ENCODE measurements at places on chromosomes 4 and X.
A peak's percentile ranks its signal among the peaks of the same experiment; 100 is the strongest.

GRCh38 chr4:168771251-168771650 is 238.8 kb downstream of the CBR4 start:
- no peak for DNase-seq

DNA sequence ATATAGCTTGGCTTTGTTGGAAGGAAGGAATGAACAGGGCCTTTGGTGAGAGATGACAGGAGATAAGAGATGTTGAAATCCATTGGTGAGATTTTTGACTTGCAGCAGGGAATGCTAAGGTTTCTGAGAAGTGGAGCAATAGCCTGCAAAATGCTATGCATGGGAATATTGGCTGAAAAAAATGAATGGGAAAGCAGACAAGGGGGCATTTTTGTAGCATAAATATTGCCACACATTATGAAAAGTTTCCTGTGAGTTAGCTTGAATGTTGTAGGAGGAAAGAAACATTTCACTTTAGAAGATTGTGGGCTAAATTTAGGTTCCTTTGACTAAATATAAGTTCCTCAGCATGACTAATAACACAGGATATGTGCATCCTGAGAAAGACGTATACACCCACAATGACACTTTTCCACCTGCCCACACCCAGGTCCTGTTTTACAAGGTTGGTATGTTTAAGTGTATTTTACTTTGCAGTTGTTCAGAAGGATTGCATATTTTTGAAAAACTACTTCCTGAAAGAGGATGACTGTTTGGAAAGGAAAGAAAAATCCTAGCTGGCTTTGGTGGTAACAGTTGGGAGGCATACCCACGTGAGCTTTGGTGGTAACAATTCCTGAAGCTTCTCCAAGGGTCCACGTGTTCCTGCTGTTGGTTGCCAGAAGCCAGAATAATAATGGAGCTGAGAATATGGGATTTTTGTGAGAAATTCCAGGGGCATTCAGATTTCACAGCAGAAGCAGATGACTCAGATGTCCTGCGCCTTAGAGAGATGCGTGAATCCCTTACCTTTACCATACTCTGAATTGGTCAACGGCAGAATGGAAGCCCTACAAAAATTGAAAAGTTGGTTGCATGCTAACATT is 28.5 kb downstream of the PHEX start:
- DNase-seq: no peak

DNA sequence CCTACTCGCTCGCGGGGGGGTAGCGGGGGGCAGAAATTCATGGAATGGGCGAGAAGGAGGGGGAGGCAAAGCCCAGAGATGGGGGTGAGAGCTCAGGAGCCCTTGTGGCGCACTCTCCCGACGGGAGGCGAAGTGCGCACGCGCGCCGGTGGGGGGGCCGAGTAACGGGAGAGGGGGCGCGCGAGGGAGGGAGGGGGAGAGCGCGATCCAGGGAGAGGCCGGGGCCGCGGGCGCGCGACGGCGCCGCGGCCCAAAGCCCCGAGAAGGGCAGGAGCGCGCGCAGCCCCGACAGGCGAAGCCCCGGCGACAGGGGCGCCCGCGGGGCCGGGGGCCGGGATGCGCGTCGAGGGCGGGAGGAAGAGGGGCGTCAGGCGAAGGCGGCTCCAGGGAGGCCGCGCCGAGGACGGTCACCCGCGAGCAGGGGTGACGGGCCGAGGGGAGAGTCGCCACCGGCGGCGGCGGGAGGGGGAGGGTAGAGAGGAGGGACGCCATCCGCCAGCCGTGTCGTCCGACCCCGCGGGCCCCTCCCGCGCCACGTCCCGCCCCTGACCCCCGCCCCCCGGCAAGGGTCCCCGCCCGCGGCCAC is 421 bp downstream of the MECP2 start:
- DNase-seq: peak; percentile 74

GRCh38 chrX:103310555-103311398 is at the start of gene BEX2:
Gene BEX2, minus strand, starts transcription at chrX:103310990. Its CDS starts 1,014 bp downstream, at chrX:103309976.
- DNase-seq: peak; percentile 85

DNA sequence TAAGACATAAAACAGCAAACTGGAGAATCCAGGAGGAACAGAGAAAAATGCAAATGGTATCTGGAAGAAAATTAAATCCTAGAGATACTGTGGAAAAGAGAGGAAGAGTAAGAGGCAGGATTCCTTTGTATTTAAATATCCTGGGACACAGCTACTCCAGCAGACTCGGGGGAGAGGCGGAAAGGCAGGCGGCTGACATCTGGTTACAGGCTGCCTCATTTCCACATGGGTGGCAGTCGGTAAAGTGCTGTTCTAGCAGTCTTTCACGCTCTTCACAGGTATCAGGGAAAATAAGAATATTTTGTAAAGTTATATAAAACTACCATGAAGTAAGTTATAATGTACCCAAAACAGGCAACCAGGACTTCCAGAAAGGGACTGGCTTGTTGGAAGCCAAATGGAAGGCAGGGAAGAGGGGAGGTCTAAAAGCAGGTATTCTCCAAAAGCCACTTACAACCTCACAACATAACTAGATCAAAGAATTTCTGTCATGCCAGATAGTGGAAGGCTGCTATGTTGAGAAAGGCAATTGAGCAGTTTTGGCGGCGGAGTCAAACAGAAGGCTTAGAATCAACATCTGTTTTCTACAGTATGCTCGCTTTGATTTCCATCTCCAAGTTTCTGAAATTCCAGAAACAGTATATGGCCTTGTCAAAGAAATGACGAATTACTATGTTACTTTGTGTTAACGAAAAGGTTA is 1.3 kb upstream of the TIGD2 start:
- no peak for DNase-seq

DNA sequence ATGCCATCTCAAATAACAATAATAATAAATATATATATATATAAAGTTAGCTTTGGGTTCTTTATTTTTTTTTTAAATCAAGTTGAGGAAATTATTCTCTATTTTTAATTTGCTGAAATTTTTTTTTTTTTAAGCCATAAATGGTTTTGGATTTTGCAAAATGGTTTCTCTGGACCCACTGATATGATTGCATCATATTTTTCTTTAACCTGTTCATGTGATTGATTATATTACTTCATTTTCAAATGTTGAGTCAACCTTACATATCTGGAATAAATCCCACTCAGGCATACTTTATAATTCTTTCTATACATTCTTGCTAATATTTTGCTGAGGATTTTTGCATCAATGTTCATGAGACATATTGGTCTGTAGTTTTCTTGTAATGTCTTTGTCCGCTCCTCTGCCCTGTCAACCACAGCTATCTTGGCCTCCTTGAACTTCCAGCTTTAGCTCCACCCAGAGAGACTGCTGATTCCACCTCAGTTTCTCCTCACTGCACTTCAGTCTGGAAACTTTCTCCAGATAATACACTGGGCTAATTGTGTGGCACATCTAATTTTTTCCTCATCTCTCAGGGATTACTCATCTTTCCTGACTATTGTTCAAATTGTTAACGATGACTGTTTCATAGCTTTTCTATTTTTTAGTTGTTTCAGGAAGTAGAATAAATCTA is 160.9 kb upstream of the GIMD1 start:
- DNase-seq: no peak

DNA sequence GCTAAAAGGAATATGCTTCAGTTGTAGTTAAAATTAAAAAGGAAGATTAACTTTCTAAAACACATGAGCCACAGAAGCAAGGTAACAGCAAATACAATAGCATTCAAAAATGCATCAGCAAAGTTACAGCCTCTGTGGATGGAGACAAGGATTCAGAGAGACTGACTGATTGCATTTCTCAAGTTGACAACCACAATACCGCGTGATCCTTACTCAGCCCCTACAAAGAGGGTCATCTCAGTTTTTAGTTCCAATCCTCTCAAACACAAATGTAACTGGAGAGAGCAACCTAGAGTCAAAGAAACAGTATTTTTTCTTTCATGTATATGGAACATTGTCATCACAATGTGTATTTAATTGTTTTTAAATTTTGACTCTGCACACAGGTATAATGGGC is 14.2 kb upstream of the C1QTNF7 start:
- DNase-seq: no peak

GRCh38 chr4:154585369-154586018 is 5.0 kb downstream of the FGA start:
- DNase-seq: no peak

GRCh38 chrX:96372313-96373046 is 312.2 kb upstream of the DIAPH2 start:
- DNase-seq: no peak

- peak; percentile 84 for DNase-seq
Observed at GRCh38 chrX:13688958-13689740, at the start of gene RAB9A. Gene RAB9A, plus strand, starts transcription at chrX:13689128. Its CDS starts 19,619 bp downstream, at chrX:13708747.

DNA sequence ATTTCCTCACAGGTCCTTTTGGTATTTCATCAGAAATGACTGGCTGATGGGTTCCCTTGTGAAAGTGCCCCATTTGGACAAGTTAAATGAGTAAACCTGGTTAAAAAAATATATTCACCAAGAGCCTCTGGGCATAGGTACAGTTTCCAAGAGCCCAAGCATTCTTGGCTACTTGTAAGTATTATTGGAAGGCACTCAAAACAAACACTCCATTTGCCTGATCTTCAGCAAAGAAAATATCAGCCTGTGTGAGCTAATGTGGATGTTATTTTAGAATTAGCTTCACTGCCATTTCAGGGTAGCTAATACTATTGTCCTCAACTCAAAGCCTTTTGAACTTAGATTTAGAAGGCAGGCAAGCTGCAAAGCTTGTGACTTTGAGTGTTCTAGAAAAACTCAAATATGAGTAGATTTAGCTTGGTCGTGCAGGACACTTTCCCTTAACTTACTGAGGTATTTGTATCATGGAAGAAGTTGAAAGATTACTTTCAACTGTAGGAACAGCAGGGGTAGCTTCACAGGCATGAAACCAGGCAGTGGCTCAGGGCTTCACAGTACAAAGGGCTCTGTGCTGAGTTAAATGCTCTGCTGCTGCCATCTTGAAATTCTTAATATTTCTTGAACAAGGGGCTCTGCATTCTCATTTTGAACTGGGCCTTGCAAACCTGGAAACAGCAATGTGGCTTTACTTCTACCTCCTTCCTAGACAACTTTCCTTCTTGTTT is 177.2 kb downstream of the AMELX start:
- DNase-seq: no peak

DNA sequence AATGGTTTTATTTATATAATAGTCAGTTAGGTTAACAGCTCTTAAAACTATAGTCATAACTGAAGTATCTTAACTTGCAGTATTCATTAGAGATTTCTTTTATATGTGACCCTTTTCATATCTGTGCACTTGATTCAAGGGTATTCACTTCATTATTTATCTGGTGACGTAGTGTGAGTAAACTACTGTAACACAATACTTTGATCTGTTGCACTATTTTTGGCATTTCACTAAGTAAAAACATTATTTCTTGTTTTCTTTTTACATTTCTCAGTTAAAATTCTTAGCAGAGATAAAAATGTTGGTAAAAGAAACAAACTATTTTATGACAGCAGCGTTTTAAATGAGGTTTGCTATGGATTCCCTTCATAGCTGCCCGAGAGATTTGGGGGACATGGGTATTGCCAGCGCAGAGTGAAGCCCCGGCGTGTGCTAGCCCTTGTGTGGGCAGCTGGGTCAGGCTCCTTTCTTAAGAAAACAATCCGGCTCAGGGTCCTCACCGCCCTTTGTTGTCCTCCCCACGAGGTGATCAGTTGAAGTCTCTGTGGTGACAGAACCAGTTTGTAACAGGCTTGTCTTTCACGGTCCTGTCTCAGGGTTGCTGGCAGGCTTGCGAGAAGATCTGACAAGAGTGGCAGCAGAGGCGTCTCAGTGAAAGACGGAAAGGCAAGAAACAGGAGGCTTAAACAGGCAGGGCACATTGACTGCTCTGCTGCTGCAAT is 293.4 kb downstream of the BMPR1B start:
- no peak for DNase-seq

GRCh38 chr4:186734251-186734650 is 10.6 kb upstream of the FAT1 start:
- no peak for DNase-seq

GRCh38 chrX:40996886-40997530 is 88.2 kb upstream of the USP9X start:
- DNase-seq: no peak

GRCh38 chr4:38531141-38531727 is 132.8 kb upstream of the KLF3 start:
- no peak for DNase-seq

GRCh38 chrX:72624194-72624593 is 51.6 kb upstream of the HDAC8 start:
- no peak for DNase-seq

DNA sequence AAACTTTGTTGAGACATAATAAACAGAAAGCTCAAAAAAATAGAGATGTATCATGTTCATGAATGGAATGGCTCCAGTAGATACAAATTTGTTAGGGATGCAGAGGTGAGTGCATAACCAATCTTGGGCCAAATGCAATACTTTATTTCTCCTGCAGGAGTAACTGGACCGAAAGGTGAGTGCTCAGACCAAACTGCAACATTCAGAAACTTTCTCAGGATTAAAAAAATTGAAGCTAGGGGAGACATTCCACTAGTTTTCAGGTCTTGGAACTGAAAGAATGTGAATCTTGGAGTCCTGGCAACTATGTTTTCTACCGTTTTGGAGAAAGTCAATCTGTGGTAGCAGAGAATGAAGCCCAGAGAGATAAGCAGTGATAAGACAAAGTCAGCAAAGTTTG is 21.2 kb upstream of the LCORL start:
- no peak for DNase-seq

GRCh38 chrX:46796574-46797191 is 37.8 kb upstream of the SLC9A7 start:
- DNase-seq: peak; percentile 69

DNA sequence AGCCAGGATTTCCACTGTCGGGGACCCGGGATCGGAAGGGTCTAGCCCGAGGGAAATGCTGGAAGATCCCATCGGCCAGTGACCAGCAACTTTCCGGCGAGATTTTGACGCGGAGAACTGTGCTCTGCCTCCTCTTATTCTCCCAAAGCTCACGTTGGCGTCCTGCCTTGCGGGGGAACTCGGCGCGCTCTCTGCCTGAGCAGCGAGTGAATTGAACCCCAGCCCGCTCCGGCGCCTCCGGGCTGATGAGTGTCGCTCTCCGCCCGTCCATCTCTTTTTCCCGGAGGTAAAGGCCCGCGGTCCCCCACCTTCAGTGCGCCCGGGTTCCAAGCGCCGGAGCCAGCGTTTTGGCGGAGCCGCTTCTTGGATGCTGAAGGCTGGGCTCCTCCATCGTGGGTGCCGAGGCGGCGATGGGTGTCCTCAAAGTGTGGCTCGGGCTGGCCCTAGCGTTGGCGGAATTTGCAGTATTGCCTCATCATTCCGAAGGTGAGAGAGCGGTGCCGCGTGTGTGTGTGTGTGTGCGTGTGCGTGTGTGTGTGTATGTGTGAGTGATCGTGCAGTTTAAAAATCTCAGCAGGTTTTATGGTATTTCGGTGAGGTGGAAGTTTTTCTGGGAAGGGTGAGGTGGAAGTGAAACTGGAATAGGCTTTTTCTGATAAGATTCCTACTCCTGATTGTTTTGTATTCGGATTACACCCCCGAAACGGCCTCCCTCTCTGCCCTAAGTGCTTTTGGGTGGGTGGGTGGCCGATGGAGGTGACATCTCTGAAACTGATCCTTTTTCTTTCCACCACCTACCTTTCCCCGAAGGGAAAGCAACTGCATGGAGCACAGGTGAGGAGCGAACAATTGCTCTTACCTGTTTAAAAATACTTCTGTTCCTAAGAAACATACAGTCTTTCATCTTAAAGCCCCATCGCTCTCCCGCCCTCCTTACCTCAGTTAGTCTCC is 752 bp downstream of the FRAS1 start:
- peak; percentile 20 for DNase-seq

All from activated CD8-positive, alpha-beta memory T cell treated with anti-CD3 and anti-CD28 coated beads, Interleukin-2, amount 50 U/mL, for 4 hours (primary cell).